ENCODE measurements at places on chromosomes 12 and 14.

DNA sequence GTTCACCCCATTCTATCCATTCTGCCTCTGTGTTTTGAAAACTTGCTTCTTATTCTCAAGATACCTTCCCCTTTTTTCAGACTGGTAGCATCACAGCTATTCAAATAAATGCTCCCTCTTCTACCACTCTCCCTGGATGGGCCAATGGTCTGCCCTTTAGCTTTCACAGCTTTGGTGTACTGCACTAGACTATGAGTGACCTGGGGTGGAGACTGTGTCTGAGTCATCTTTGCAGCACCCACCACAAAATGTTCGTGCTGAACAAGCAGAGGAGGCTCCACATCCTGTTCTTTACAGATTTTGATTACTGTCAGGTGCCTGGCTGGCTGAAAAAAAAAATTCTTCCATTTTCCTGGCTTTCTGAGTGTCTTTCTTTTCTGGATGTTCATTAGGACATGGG is 1104.1 kb upstream of the TMEM132C start:
- no peak for DNase-seq

GRCh38 chr12:101619858-101620761 is 25.3 kb downstream of the MYBPC1 start:
- no peak for DNase-seq

GRCh38 chr14:70981000-70981952 is 74.0 kb downstream of the PCNX1 start:
- DNase-seq, result no peak

GRCh38 chr14:93200553-93200952 is 6.3 kb downstream of the GON7 start:
- no peak for DNase-seq

DNA sequence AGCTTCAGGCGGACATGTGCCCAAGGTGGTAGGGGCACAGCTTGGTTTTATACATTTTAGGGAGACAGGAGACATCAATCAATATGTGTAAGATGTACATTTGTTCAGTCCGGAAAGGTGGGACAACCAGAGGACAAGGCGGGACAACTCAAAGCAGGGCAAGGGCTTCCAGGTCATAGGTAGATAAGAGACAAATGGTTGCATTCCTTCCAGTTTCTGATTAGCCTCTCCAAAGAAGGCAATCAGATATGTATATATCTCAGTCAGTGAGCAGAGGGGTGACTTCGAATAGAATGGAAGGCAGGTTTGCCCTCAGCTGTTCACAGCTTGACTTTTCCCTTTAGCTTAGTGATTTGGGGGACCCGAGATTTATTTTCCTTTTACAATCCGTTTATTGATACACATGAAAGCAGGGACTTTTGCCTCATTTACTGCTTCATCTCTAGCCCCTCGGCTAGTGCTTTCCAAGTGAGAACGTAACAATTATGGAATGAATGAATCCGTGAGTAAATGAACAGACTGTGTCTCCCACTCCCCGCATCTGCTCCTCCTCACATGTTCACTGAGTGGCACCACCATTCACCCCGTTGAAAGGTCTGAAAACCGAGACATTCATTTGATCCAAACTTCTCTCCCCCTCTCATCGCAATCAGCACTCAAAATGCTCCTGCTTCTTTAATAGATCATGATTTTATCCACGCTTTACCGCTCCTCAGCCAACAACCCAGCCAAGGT is 6.9 kb upstream of the HSPB8 start:
- DNase-seq, result no peak

GRCh38 chr14:65847075-65847847 is 434.7 kb downstream of the FUT8 start:
- no peak for DNase-seq

GRCh38 chr14:80587096-80587724 is 354.3 kb downstream of the CEP128 start:
- DNase-seq, result no peak

GRCh38 chr12:66119229-66119869 is 11.2 kb downstream of the LLPH start:
- no peak for DNase-seq

DNA sequence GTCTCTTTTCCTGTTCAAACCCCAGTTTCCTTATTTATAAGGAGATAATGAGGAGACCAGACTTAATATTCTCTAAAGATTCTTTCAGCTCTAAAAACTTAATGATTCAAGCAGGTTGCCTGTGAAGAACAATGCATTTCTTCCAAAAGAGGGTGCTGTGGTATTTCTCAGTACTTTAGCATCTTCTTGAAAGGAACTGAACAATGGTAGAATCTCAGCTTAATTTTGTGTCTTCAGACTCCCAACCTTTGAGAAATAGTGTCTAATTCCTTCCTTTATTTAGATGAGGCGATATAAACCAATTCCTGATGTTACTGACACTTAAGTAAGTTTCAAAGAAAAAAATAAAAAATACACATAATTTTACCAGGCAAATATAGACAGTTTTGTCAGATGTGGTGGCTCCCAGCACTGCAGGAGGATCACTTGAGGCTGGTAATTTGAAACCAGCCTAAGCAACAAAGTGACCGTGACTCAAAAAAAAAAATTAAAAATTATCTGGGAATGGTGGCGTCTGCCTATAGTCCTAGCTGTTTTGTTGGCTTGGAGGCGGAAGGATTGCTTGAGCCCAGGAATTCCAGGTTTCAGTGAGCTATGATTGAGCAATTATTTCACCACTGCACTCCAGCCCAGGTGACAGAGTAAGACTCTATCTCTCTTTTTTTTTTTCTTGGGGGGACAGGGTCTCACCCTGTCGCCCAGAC is 76.9 kb upstream of the PSMA6 start:
- no peak for DNase-seq

DNA sequence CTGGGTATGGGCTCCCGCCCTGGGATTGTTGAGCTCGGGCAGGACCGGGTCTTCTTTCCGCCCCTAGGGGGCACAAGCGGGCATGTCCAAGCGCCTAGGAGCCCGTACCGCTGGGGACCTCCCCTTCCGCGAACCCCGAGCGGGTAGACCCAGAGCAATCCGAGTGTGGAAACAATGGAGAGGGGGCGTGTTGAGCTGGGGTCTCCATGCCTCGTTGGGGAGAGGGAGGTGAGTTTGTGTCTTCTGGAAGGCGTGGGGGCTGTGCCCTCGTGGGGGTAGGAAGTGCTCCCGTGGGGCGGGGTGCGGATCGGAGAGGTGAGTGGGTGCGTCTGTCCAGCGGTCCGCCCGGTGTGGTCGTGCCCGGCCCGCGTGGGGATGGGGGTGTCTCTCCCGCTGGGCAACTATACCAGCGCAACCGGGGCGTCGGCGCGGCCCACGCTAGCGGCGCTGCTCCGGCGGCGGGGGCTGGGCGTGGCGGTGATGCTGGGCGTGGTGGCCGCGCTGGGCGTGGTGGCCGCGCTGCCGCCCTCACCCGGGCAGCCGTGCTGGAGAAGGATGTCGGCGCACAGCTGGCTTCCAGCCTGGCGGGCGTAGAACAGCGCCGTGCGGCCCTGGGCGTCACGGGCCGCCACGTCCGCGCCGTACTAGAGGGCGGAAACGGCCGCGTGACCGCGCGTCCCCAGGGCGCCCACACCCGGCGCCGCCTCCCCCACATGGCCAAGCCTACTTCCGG is 12.2 kb downstream of the AGAP2 start:
- DNase-seq, result no peak

GRCh38 chr14:103770902-103771301 is 55.3 kb downstream of the ZFYVE21 start:
- DNase-seq, result no peak

DNA sequence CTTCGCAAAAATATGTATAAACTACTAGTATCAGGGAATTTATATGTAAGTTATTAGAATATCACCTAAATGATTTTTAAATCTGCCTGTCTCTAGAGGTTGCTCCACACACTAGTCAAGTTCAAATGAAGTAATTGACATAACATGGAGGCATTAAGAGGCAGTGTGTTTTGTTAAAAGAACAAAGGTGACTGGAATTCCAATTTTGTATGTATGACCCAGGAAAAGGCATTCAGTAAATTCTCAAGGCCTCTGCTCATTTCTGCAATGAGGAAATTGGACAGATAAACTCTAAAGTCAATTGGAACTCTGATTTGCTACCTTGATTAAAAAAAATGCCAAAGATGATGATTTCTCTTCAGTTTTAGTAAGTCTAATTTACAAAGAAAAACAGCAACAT is 117.1 kb downstream of the NAV3 start:
- DNase-seq, result no peak

GRCh38 chr12:98154850-98155249 is 360.5 kb upstream of the TMPO start:
- no peak for DNase-seq

GRCh38 chr12:50621399-50622300 is 116.9 kb downstream of the DIP2B start:
- DNase-seq, result no peak

DNA sequence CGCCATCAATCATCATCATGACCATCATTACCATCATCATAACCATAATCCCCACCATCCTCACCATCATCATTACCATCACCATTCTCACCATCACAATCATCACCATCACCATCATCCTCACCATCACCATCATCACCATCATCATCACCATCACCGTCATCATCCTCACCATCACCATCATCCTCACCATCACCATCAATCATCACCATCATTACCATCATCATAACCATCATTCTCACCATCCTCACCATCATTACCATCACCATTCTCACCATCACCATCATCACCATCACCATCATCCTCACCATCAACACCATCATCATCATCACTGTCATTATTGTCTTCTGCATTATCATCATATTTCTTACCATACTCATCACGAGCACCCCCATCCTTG is 245.5 kb downstream of the ADGRD1 start:
- DNase-seq, result no peak

GRCh38 chr12:108120863-108121165 is 8.3 kb upstream of the WSCD2 start:
- no peak for DNase-seq

GRCh38 chr14:91227183-91227628 is 17.3 kb downstream of the GPR68 start:
- no peak for DNase-seq

GRCh38 chr12:59383079-59383822 is 212.6 kb upstream of the SLC16A7 start:
- DNase-seq, result no peak

GRCh38 chr12:107660235-107660634 is 25.4 kb upstream of the PWP1 start:
- no peak for DNase-seq

GRCh38 chr14:102225386-102225785 is 79.6 kb downstream of the MOK start:
- DNase-seq, result no peak

GRCh38 chr12:120234643-120235368 is 30.7 kb downstream of the PXN start:
- DNase-seq, result no peak

- no peak for DNase-seq
Observed at GRCh38 chr12:67515679-67516340, 132.7 kb upstream of the DYRK2 start.

DNA sequence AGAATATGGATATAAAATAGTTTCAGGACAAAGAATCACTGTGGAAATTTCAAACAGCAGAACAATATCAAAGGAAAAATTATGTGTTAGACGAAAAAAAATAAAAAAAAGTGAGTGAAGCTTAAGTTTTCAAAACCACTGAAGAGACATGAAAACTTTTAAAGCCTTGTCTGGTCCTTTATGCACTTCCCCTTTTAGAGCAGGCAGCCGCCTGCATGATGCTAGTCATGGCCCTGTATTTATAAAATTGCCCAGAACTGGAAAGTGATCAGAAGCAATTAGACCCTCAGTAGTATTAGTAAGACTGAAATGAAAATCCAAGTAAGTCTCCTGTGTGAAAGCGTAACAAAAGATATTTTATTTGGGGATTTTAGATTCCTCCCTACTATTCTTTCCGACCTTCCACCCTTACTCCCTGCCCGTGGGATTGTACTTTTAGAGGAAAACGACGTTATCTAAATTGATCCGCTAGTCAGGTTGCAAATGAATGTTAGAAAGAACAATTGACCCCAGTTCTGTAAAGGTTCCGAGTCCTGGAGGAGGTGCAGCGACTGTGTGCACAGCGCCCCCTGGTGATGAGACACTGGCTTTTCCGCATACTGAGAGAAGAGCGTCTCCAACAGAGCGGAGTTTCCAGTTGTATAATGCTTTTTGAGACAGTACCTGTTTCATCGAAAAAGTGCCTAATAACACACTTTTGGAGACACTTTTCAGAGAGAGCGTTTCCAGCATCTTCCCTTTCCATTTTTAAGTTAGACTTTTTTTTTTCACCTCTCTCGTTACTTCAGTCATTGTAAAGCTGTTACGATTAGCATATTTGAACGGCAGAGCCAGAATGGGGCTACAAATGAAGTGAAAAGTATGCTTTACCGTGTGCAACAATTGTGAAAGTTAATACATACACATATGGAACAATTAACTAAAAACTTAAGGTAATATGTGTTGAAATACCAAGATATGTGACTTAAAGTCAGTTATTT is 12.4 kb downstream of the MGST1 start:
- DNase-seq, result no peak

- no peak for DNase-seq
Observed at GRCh38 chr14:97077253-97077653, 280.1 kb downstream of the VRK1 start.

DNA sequence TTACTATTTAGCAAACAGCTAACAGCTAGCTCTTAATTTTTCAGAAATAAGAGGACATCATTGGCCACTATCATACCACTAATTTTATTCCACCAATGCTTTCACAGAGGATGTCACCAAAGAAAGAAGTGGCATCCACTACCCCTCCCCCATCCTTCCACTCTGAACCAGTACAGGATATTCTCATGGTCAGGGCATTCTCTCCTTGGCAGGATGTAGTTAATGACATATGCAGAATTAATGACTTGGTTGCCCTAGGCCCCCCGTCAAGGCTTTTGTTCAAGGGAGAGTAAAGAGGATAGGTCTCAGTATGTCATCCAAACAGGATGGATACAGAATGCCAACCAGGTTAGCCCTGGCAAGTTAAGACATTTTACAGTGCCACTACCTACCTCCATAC is 18.9 kb upstream of the NUP107 start:
- DNase-seq, result no peak

DNA sequence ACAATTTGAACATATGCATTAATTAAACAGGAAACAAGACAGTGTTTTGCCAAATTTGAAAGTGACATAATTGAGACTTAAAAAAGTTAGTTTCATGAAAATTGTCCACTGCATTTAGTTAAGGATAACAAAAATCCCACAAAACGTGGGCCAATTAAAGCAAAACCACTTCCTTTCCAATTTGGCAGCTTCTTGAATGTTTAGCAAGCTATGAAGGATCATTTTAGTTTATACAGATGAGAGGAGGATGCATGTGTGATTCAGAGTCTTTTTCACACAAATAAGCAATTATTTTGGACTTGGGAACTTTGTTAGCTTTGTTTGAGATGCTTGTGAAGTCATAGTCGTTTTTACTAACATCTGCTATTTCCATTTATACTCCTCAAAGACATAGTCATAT is 109.6 kb downstream of the ATXN7L3B start:
- no peak for DNase-seq

- no peak for DNase-seq
Observed at GRCh38 chr14:52338051-52338681, 24.1 kb downstream of the PTGER2 start.

DNA sequence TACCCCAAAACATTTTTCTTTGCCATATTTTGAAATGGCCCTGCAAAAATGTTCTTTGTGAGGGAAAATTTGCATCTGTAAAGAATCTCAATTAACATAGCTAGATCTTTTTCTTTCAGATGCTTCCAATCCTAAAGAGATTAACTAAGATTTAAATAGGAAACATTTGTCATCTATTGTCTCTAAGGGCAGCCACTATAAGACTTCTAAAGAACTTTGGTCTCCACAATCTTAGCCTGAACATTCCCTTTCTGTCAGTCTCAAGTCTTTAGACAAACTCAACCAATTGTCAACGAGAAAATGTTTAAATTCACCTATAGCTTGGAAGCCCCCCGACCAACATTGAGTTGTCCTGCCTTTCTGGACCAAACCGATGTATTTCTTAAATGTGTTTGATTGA is 71.1 kb upstream of the RASSF8 start:
- DNase-seq, result no peak

All from cortex of kidney (tissue), 1 donor.